ENCODE measurements at places on chromosomes 13 and 19.

GRCh38 chr19:6772028-6772865, at the start of gene VAV1:
TSS of gene VAV1 (plus strand) at chr19:6772708. CDS start at chr19:6772808, 100 bp downstream.
- peak; percentile 65 for DNase-seq

- DNase-seq, result no peak
Observed at GRCh38 chr13:20064128-20064527, 96.7 kb downstream of the GJA3 start.

DNA sequence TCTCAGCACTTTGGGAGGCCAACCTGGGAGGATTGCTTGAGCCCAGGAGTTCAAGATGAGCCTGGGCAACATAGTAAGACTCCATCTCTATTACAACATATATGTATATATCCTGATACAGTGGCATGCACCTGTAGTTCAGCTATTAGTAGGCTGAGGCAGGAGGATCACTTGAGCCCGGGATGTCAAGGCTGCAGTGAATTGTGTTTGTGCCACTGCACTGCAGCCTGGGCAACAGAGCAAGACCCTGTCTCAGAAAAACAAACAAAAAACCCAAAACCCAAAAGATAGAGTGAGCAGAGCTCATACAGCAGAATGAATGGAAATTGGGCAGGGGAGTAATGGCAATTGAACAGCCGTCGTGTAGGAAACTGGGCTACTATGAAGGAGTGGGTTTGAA, 17.3 kb upstream of the SHKBP1 start:
- DNase-seq, result no peak

DNA sequence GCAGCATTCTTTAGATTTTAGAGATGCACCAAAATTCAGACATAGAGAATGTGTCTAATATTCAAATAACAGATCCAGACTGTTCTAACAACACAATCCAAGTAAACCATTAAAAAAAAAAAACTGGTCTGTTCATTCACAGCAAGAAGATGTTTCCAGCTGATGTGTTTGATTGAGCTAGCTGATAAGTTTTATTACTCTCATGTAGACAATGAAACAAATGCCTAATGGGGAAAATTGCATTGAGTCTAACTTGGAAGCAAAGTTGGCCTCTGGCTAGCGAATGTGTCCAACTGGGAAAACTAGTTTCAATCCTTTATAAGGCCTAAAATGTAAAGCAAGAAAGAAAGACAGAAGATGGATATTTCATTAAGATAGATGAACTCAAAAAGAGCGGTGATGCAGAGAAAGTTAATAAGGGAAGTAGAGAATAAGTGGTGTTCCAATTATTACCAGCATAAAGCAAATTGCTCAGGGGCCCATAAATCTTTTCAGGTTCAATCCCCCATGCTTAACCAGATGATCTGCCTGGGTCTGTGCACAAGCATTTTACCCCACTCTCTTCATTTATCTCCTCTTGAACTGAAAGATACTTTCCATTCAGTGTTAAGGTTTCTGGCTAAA, 54.2 kb downstream of the PCDH9 start:
- no peak for DNase-seq

DNA sequence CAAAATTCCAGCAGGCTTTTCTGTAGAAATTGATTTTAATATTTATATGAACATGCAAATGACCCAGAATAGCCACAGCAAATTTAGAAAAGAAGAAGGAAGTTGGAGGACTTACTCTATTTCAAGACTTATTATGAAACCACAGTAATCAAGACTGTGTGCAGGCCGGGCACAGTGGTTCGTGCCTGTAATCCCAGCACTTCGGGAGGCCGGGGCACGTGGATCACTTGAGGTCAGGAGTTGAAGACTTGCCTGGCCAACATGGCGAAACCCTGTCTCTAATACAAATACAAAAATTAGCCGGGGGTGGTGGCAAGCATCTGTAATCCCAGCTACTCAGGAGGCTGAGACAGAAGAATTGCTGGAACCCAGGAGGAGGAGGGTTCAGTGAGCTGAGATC, 6.0 kb upstream of the FFAR2 start:
- no peak for DNase-seq

GRCh38 chr13:26378116-26378515, 124.2 kb downstream of the CDK8 start:
- DNase-seq, result no peak

DNA sequence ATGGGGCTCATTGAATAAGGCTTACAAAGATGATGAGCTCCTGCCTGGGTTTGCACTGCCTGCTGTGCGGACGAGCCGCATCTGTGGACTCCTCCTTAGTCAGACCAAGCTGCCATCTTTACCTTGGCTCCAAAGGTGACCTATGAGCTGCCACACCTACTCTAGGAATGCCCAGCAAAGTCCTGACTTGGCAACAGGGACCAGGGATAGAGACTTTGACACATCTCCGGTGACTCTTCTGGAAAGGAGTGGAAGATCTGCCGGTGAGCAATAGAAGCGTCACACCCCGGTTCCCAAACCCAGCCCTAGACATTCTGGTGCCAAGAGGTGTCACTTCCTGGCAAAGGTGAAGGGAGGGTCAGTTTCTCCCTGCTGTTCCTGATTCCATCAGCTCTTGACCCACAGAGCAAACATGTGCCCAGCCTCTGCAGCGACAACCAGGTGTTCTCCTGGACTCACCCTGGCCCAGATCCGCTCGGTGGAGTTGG, 50.2 kb upstream of the GTF3A start:
- no peak for DNase-seq

DNA sequence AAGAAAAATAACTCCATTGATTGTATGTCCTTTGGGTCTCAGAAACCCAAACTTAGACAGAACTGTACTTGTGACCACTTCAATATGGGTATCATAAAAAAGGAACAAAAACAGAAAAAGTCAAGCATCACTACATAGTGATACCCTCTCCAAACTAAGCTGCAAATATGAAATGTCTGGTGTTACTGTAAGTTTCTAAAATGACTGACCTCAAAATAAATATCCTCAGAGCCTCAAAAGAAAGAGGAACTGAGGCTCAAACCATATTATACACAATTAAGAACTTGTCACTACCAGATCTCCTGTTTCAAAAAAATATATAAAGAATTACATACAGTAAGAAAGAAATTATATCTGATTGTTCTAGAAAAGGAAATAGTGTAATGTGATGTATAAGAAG, 787.9 kb upstream of the KLHL1 start:
- DNase-seq, result no peak

- DNase-seq, result no peak
Observed at GRCh38 chr13:110618167-110618566, 2.8 kb downstream of the NAXD start.

DNA sequence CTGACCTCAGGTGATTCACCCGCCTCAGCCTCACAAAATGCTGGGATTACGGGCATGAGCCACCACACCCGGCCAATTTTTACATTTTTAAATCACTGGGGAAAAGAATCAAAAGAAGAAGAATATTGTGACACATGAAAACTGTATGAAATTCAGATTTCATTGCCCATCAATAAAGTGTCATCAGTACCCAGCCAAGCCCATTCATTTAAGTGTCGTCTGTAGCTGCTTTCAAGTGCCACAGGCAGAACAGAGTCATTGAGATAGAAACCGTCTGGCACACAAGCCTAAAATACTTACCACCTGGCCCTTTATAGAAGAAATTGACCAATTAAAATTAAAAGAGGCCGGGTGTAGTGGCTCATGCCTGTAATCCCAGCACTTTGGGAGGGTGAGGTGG, 15.3 kb downstream of the COLGALT1 start:
- DNase-seq, result no peak

- DNase-seq, result no peak
Observed at GRCh38 chr13:111980146-111980929, 86.6 kb upstream of the SOX1 start.
